ENCODE measurements at places on chromosomes 2 and 18. TPM values are rescaled to one million over a fixed set of nuclear protein-coding genes. Genes with fewer than 3 reads are reported as not detected.

DNA sequence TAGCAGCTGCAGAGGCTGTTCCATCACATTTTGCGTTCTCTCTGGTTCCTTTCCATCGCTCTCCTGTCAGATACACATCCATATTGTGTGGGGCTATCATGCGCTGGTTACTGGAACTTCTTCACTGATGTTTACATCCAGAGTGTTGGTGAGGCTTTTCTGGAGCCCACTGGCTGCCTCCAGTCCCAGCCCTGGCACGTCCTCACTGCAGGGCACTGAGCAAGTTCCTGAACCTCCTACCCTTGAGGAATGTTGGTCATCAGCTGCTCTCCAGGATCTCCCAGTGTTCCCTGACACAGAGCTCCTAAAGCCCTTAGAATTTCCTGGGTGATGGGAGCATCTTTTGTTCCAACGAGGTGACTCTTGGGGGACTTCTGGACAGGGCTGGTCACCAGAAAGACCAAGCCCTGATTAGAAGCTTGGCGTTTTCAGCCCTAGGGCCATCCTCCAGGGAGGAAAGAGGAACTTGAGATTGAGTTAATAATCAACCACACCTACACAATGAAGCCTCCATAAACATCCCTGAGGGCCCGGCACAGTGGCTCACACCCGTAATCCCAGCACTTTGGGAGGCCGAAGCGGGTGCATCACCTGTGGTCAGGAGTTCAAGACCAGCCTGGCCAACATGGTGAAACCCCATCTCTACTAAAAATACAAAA lies 81.3 kb downstream of the TFCP2L1 start:
- no peak for DNase-seq

- no peak for DNase-seq
Observed at GRCh38 chr2:239590995-239591915, 190.4 kb upstream of the HDAC4 start.

DNA sequence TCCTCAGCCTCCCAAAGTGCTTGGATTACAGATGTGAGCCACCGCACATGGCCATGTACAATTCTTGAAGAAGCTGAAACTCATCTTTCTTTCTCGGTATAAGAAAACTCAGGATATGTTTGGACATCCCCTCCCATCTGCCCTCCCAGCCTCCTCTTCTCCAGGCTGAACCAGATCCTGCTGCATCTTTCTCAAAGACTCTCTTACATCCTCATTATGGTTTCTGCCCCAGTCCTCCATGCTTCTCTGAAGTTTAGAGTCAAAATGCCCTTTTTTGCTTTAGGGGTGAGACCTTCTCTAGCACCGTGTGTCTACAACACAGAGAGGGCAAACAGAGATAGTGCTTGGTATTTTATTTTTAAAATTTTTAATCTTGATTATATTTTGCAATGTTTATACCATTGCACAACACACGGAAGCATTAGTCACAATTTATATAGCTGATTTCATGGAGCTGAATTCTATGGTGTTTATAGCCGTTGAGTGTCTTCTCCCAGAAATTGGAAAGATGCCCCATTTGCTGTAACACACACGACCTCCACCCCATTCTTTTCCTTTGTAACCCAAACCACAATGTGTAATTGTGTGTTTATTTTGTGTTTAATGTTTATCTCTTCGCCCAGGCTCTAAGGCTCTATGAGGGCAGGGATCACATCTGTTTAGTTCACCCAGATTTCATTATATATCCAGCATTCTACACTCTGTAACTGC lies 206.0 kb upstream of the TNP1 start:
- DNase-seq = peak; percentile 97

DNA sequence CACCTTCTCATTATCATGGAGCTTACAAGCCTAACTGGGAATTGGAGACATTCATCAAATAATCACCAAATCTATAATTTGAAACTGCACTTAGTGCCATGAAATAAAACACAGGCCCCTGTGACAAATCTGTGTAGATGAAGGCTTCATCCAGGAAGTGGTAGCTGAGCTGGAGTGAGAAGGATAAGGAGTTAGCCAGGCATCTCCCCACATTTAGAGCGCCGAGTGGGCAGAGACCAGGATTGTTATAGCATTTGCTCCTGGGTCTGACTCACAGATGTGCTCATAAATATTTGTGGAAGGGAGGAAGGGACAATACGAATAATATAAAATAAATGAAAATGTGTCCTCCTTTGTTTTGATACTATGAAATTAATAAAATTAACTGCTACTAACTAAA lies 2.5 kb upstream of the MAT2A start:
- no peak for DNase-seq

- DNase-seq = peak; percentile 73
Observed at GRCh38 chr2:80499095-80499494, 194.5 kb upstream of the LRRTM1 start.

DNA sequence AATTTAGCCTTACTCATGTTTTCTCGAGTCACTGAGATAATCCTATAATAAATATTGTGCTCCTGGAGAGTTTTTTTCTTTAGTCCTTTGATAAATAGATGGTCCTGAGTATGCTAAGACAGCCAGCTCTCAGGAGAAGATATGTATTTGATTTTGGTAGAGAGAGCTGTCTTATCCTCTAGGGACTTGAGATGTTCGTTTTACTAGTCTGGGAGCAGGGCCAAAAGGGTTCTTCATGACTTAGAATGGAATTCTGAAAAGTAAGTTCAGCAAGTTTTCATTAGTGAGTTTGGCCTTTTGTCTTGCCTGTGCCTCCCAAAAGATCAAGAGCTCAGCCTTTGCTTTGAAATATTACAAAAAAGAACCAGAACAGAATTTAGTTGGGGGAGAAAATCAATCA lies 246.7 kb downstream of the BABAM2 start:
- no peak for DNase-seq

DNA sequence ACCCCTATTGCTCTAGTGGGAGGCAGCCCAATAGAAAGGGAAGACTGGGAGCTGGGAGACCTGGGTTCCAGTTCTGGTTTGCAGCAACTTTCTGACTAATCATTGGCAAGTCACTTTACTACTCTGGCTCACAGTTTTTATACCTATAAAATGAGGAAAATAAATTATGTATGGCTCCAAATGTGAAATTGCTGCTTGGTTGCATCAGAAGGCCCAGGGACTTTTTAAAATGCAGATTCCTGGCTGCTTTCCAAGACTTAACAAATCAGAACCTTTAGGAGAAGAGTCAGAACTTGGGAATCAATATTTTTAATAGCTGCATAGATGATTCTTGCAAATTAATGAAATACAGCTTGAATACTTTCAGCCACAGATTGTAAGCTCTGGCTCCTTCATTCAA lies 943.9 kb downstream of the EPHA4 start:
- DNase-seq = no peak

Gene MATN3
- total RNA-seq = 0.87 TPM

GRCh38 chr2:201171259-201171814 lies 11.6 kb upstream of the CASP10 start:
- DNase-seq = peak; percentile 85

Gene IL1RN
- not detected for total RNA-seq

Gene IL1B
- 0.22 TPM for total RNA-seq

Gene PARD6G
- total RNA-seq = 20.3 TPM

- DNase-seq = no peak
Observed at GRCh38 chr2:240168041-240168440, 27.6 kb upstream of the OTOS start.

Measured in lung microvascular endothelial cell (primary cell).